Activated CD4-positive, alpha-beta T cell treated with anti-CD3 and anti-CD28 coated beads, Interleukin-10, Interleukin-2, amounts not matched to agents 100 ng/mL and 50 ng/mL, durations not matched to agents 16 hours and 8 hours (primary cell): ENCODE measurements at places on chromosomes 3 and 15.

- DNase-seq: no peak
Measured at GRCh38 chr3:50551681-50552435, 15.7 kb downstream of the C3orf18 start.

DNA sequence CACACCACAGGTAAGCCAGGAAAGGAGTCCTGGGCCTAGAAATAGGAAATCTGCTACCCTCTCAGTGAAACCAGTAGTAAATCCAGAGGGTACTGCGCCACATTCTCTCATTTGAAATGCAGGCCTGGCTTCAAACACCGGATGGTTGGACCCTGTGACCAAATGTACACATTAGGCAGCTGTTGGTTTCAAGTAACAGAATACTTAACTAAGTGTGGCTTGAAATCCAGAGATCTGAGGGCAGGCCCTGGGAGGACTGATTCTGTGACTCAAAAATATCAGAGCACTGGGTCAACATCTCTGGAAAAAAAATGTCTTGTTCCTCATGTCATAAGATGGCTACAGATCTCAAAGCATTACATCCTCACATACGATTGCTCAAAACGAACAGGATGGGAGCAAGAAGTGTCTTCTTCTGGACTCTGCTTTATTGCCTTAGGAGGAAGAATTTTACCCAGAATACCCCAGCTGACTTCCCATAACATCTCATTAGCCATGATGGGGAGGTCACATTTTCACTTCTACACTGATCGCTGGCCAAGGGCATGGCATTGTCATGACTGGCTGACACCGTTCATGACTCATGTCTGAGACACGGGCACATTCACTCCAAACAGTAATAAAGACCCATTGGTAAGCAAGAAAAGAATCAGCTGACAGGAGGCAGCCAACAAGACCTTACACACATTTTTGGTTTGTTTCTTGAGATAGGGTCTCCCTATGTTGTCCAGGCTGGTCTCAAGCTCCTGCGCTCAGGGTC is 166.0 kb downstream of the ARRDC4 start:
- no peak for DNase-seq

- no peak for DNase-seq
Measured at GRCh38 chr15:48825075-48825474, 14.2 kb upstream of the CEP152 start.

- DNase-seq: no peak
Measured at GRCh38 chr15:100537331-100537730, 8.6 kb upstream of the CERS3 start.

DNA sequence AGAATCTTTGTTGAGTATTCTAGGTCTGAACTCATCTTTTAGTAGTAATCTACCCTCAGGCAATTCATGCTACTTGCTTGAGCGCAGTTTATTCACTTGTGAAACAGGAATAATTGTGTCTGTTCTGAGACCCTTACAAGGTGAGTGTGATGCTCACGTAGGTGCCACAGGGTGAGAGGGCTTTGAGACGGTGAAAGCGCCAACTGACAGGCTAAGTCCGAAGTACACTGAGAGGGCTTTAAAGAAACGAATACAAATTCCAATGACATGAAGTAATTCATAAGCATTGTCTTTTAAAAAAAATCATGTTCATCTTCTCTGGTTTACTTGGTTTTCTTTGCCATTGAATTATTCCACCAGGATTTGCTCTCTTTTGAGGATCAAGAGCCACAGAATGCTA is 393.7 kb upstream of the RGMA start:
- no peak for DNase-seq

GRCh38 chr3:129836381-129837064 is 57.0 kb downstream of the TMCC1 start:
- DNase-seq: no peak

DNA sequence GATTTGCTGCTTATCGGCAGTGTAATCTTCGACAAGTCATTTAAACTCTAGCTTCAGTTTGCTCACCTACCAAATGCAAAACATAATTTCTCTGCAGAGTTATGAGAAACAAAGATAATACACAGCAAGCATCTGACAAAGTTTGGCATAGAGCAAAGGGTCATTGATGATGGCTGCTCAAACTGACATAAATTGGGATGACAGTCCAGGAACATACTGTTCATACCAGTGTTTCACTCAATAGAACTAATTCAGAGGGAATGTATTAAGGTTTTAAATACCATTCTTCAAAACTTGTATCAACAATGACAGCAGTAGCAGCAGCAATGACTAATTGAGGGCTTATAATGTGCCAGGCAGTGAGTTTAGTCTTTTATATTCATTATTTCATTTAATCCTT is 137.6 kb downstream of the SPATA16 start:
- DNase-seq: no peak

DNA sequence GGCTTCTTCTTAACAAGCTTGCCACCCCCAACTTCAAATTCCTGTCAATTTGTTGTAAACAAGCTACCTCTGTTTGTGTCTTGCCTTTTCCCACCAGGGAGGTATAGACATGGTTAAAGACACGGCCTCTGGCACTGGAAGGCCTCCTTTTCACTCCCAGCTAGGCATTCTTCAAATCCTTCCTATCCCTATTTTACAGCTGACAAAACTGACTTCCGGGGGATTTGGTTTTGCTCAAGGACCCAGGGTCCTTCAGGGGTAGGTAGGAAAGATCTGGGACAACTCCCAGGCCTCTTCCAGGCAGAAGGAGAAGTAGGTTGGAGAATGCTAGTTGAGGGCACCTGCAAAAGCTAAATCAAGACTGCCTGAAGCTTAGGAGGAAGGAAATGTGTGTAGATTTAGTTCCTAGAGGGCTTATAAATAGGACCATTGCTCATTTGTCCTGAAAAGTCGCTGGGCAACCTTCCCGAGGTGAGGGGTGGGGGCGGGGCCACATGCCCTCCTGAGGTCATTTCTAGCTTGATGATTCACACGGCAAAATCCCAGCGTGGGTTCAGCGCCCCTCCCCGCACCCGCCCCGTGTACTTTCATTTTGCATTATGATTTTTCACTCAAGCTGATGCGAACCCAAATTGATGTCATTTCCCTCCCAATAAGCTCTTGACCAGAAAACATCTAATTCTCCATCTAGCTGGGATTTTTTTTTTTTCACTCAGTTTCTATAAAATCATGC is 365.5 kb downstream of the SHQ1 start:
- DNase-seq: peak; percentile 91

DNA sequence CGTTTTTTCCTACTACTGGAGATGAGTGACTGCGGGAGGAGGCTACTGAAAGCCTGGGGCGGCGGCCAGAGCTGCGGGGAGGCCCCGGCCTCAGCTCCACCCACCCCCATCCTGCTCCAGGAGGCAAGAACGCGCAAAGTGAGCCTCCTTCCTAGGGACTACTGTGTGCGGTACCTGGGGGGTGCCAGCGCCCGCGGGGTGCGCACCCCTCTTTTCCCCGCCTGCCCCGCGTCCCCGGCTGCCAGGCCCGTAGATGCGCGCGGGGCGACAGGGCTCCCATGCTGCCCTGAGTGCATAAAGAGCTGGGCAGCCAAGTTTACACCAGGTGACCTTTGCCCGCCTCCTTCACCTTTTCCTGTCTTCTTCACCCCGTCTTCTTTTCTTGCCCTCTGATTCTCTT is 2.5 kb upstream of the USF3 start:
- peak; percentile 17 for DNase-seq

DNA sequence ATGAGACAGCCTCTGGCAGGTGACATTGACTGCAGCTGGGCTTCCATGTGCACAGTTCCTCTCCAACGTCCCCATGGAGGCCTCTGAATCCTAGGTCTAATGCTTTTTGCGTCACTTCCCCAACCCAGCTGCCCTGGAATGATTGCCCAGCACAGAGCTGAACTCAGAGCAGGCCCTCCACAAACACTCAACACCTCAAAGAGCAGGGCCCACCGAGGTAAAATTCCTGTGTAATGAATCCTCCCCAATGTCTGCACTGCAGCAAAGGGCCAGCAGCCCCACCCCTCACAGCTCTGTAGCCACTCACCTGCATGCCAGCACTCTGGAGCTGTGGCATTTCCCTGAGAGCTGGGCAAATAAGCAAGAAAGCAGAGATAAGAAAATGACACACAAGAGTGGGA is 42.6 kb upstream of the DUSP7 start:
- DNase-seq: no peak

DNA sequence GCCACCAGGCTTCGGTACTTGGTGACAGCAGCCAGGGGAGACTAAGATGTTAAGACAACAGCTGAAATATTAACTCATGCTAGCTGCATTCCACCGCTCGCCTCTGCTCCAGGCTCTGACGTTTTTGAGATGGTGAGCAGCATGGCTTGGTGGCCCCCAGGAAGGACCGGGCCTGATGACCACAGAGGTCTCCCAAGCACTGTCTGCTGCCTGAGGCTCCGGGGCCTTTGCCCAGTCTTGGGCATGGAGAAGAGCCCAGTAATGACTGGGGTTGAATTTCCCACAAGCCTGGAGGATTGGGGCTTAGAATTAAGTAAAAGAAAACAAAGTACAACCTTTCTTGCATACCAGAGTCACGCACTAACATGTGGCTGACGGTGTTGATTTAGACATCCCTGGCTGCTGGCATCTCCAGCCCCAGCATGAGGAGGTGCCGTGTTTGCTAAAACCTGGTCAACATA is 243.6 kb upstream of the LYSMD4 start:
- DNase-seq: no peak

DNA sequence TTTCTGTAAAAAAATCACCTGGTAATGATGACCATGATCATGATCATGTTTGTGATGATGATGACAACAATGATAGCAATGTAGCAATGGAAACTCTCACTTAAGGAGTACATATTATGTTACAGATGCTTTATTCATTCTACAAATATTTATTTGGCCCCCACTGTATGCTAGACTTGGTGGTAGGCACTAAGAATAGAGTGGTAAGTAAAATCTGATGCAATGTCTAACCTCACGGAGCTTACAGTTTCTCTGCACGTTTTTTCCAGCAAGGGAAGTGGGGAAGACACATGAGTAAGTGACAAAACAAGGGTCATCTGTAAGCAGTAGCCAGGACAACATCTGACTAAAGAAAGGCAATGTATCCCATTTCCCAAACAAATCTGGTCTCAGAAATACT is 199.4 kb upstream of the MRPL3 start:
- DNase-seq: no peak

GRCh38 chr15:70348226-70348543 is 250.5 kb upstream of the TLE3 start:
- DNase-seq: no peak

DNA sequence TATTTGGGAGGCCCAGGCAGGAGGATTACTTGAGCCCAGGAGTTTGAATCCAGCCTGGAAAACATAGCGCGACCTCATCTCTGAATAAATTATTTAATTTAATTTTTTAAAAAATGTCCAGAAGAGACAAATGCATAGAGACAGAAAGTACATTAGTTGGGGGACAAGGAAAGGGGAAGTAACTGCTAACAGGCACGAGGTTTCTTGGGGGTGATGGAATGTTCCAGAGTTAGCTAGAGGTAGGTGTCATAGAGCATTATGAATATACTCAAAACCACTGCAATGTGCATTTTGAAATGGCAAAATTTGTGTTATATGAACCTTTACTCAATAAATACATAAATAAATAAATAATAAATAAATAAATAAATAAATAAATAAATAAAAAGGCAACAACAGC is 31.7 kb upstream of the CYP11A1 start:
- no peak for DNase-seq

GRCh38 chr15:69735121-69735520 is 282.5 kb downstream of the RPLP1 start:
- no peak for DNase-seq

DNA sequence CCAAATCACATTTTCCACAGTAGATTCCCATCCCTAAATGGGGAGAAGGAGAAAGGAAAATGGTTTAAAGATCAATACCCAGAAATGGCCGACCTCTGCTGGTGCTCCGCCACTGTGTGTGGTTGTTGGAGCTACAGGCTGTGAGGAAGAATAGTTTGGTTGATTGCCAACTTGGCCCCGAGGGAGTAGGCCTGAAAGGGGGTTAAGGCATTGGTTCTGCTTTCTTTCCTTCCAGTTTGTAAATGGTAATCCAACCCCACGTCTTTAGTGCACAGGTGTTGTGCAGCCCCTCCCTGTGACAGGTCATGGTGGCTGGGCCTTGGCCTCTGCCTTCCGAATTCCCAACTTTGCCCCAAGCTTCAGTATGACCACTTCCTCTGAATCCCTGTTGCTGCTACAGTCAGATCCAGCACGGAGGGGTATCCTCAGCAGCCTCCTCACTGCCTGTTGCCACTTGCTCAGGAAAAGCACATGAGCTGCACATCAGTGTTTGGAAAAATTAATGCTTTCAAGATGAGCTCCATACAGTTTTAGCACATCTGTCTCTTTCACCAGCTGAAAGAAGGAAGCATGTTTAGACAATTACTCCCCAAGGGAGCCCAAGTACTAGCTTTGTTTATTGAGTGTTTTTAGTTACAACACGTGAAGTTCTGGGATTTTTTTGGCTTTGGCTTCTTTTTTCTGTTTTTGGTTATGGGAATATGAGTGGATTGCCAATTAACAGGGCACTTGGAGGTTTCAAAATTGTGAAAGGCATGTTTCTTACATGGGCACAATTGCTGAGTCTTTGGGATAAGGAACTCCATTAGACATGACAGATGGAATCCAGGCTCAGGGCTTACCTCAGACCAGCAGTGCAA is 92.3 kb upstream of the ROPN1 start:
- no peak for DNase-seq

GRCh38 chr3:56764904-56765547 is 36.7 kb downstream of the ARHGEF3 start:
- no peak for DNase-seq

DNA sequence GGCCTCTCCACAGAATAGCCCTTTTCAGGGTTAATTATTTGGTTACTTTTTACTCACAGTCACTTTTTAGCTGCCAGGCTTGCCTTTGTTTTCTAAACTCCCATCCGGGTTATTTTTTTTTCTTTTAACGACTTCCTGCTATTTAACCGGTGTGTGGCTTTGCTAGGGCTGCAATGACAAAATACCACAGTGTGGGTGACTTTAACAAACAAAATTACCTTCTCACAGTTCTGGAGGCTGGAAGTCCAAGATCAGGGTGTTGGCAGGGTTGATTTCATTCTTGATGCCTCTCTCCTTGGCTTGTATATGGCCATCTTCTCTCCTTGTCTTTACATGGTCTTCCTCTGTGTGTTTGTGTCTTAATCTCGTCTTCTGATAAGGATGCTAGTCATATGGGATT is 91.5 kb downstream of the IL1RAP start:
- no peak for DNase-seq

DNA sequence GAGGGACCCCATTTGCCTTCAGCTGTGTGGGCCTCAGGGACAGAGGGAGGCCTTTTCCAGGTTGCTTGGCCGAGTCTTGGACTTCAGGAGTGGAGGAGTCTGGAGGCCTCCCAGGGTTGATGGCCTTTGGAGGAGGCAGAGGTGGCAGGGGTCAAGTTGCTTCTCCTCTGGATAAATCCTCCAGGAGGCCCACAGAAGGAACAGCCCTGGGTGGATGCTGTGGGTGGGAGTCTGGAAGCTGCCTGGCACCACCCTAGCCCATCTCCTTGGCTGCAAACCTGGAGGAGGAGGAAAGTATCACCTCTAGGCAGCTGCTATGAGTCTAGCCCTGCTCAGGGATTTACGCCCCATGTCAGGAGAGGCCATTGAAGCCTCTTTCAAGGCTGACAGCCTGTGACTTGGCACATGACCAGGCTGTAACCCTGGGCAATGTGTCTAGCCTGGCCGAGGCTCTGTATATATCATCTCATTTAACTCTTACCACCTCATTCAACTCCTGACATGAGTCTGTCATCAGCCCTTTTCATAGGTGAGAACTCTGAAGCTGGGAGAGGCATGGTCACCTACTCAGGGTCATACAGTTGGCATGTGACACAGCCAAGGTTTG is 2.9 kb upstream of the PRKCD start:
- DNase-seq: no peak

GRCh38 chr15:58544756-58545155 is 113.0 kb downstream of the LIPC start:
- DNase-seq: no peak
